ENCODE measurements at places on chromosomes 6 and 20.

GRCh38 chr6:152295346-152295745 lies 341.8 kb downstream of the SYNE1 start:
- DNase-seq, result peak; percentile 81

DNA sequence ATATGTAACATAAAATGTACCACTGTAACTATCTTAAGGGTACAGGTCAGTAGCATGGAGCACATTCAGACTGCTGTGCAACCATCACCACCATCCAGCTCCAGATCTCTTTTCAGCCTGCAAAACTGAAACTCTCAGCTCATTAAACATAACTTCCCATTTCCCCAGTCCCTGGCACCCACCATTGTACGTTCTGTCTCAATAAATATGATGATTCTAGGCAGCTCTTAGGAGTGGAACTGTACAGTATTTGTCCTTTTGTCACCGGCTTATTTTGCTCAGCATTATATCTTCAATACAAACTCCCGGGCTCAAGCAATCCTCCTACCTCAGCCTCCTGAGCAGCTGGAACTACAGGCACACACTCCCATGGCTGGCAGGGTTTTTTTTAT lies 1.5 kb downstream of the ZC3H12D start:
- DNase-seq, result no peak

- DNase-seq, result no peak
Observed at GRCh38 chr6:33619166-33619840, 1.8 kb upstream of the ITPR3 start.

GRCh38 chr6:42764911-42765648 lies 16.8 kb upstream of the BICRAL start:
- DNase-seq, result no peak

DNA sequence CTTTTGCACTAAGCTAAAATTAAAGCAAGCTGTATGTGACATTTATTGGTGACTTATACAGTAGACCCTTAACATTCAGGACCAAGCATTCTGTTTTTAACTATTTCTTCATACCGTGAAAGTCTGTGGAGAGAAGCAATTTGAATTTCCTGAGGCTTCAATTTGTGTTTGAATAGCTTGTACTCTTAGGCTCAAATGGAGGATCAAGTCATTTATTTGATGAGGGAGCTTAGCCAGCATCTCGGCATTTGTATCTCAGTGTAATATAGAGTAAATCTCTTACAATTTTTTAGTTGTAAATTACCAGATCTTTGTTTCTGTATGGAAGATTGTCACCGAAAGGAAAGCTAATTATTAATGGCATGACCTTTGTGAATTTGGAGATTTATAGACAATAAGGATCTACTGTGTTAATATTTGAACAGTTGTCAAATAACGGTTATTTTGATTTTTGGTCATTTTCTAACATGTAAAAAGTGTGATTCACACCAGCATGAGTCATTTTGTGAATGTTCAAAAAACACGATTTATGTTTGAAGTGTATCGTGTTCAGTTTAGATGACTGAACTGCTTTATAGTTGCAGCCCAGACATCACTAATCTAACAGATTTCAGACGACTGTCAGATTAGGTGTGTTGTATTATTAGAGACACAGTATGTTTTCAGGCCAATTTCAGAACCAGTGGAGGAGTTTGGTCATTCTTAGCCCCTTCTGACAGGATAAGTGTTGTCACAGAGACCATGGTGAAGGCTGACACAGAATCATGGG lies 332.9 kb downstream of the CDKAL1 start:
- peak; percentile 52 for DNase-seq
